ENCODE measurements at places on chromosomes 7 and 10. TPM values are rescaled to one million over a fixed set of nuclear protein-coding genes. Genes with fewer than 3 reads are reported as not detected.

DNA sequence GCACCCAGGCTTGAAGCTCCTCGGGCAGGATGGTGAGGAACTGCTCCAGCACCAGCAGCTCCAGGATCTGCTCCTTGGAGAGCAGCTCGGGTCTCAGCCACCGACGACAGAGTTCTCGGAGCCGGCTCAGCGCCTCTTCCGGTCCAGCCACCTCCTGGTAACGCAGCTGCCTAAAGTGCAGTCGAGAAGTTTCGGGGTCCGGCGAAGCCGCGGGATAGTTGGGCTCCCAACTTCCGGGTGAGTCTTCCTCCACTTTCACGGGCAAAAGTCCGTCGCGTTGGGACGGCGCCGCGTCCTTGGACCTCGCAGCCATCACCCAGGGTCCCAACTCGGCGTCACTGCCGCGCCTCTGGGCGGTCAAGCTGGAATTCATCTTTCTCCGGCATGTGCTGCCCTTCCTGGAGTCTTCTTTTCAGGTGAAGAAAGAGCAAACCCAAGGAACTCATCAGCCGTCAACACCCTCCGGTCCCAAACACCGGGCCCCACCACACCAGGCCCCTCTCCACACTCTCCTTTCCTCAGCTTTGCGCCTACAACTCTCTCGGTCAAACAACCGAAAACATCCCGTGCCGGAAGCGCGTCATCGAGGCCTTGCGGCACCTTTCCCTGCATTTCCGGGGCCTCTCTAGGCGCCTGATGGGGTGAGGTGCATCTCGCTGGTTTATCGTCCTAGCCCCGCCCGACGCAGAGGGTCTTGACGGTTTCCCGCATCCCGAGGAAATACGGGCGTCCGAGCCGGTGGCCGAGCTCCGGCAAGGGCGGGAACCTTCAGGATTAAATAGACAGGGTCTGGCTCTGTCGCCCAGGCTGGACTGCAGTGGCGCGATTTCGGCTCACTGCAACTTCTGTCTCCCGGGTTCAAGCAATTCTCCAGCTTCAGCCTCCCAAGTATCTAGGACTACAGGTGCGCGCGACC lies at the start of gene ZNF394:
Gene ZNF394, minus strand, starts transcription at position 561 of the 916 bp plus-strand sequence. Its CDS starts 188 bp downstream, at position 373.
- peak; percentile 93 for DNase-seq

Gene HPSE2
- total RNA-seq, result 1.7 TPM

GRCh38 chr10:78194539-78195402 lies 161.1 kb downstream of the RPS24 start:
- DNase-seq, result no peak

- DNase-seq, result no peak
These were observed 26.5 kb upstream of the PDK4 start for GRCh38 chr7:95622859-95623258.

Gene ST8SIA6
- total RNA-seq, result 2.5 TPM

GRCh38 chr10:3467052-3467951 lies 294.7 kb upstream of the PITRM1 start:
- DNase-seq, result peak; percentile 89

GRCh38 chr7:71768450-71768849 lies 636.5 kb downstream of the GALNT17 start:
- DNase-seq, result no peak

- no peak for DNase-seq
These were observed 60.3 kb upstream of the LBX1 start for GRCh38 chr10:101289541-101289940.

- no peak for DNase-seq
These were observed 6.5 kb upstream of the SSBP1 start for GRCh38 chr7:141731476-141732149.

DNA sequence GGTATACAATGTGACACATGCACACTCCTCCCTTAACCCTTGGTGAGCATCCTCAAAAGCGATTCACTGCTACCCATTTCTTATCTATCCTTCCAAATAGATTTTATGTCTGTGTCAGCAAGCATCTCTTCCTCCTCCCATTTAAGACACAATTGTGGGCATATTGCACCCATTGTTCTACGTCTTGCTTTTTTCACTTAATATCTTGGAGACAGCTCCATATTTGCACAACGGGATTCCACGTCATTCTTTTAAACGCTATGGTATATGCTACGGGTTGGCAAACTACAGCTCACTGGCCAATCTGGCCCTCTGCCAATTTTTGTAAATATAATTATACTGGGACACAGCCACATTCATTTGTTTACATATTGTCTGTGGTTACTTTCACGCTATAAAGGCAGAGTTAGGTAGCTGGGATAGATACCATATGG lies 88.6 kb downstream of the RNF216 start:
- no peak for DNase-seq

GRCh38 chr10:110786172-110786571 lies 85.6 kb upstream of the PDCD4 start:
- DNase-seq, result no peak

GRCh38 chr7:10128748-10129147 lies 844.9 kb upstream of the PHF14 start:
- DNase-seq, result no peak

Gene PDGFA
- 36.5 TPM for total RNA-seq

- no peak for DNase-seq
These were observed 209.3 kb downstream of the CRPPA start for GRCh38 chr7:16212032-16212431.

- no peak for DNase-seq
These were observed 41.8 kb downstream of the APBB1IP start for GRCh38 chr10:26479766-26480492.

- DNase-seq, result peak; percentile 90
These were observed 36.8 kb downstream of the MYOF start for GRCh38 chr10:93445097-93445960.

GRCh38 chr7:80794631-80795573 lies 123.9 kb downstream of the SEMA3C start:
- no peak for DNase-seq

GRCh38 chr10:21473541-21473940 lies 51.9 kb downstream of the SKIDA1 start:
- no peak for DNase-seq

GRCh38 chr7:3260401-3260715 lies 40.7 kb upstream of the SDK1 start:
- DNase-seq, result no peak

Gene IRF5
- total RNA-seq, result 8.7 TPM

Gene CFAP70
- total RNA-seq, result 6.6 TPM

DNA sequence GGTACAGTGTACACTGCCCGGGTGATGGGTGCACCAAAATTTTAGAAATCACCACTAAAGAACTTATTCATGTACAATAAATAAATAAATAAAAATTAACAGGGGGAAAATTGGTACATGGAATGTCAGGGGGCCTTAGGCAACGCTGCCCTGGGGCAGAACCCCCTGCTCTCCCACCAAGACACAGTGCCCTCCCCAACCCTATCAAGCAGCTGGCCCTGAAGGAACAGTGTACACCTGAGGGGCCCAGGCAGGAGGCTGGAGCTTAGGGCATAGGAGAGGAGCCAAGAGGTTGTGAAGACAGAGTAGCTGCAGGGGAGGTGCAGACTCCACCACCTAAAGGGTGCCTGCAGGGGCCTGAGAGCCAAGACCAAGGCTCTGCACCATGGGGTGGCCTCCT lies 128.8 kb downstream of the BMS1 start:
- DNase-seq, result no peak
